ENCODE measurements at places on chromosomes 3 and 15.

DNA sequence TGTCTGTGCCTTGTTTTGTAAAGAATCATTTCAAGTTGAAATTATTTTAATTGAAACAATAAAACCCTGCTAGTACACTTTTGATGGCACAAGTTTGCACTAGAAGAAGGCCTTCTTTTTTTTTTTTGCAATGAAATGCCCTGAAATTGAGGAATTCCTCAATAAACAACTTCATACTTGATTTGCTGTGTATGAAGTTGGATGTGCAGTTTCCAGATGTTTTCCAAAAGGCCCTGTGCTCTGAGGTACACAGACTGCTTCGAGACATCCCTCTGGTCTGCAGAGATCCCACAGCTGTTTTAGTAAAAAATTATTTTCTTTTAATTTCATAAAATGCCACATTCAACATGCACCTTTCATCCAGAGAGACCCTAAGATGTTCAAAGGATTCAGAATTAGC, 48.9 kb downstream of the HES1 start:
- no peak for DNase-seq

DNA sequence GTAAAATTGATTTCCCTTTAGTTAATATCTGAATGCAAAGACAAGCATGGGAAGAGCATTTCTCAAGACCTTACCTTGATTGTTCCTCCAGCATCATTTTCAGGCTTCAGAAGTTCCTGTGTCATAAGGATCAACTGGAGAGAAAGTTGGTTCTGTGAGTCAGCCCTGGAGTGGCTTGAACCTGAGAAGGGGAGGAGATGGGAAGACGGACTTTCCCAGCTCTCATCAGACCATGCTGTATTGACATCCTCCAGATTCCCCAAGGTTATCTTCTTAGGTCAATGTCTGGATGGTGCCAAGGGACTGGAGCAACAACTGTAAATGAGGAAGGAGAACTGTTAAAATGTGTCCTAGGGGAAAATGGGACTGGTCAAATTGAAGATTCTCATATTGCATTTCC, 21.0 kb downstream of the RPSA start:
- no peak for DNase-seq

GRCh38 chr3:2024713-2025112, 74.0 kb upstream of the CNTN4 start:
- no peak for DNase-seq

GRCh38 chr3:24191801-24192403, 246.8 kb downstream of the NR1D2 start:
- DNase-seq, result no peak

- DNase-seq, result no peak
Measured at GRCh38 chr3:179301645-179302044, 21.2 kb upstream of the ZNF639 start.

GRCh38 chr3:175526609-175527280, 667.6 kb downstream of the NAALADL2 start:
- DNase-seq, result no peak

GRCh38 chr3:187616307-187616972, 53.8 kb downstream of the SST start:
- peak; percentile 18 for DNase-seq

GRCh38 chr15:55990516-55990915, 2.9 kb downstream of the NEDD4 start:
- no peak for DNase-seq

- no peak for DNase-seq
Measured at GRCh38 chr3:195036574-195036973, 234.4 kb downstream of the XXYLT1 start.

Data from pancreas (tissue), 10 donors.